ENCODE measurements at places on chromosomes 5 and 9. TPM values are rescaled to one million over a fixed set of nuclear protein-coding genes. Genes with fewer than 3 reads are reported as not detected.

GRCh38 chr5:148632255-148633066 is 21.9 kb downstream of the HTR4 start:
- no peak for DNase-seq

GRCh38 chr9:91503673-91504081 is 80.0 kb upstream of the NFIL3 start:
- DNase-seq, result no peak

RECK gene
- total RNA-seq, result 24.0 TPM

DNA sequence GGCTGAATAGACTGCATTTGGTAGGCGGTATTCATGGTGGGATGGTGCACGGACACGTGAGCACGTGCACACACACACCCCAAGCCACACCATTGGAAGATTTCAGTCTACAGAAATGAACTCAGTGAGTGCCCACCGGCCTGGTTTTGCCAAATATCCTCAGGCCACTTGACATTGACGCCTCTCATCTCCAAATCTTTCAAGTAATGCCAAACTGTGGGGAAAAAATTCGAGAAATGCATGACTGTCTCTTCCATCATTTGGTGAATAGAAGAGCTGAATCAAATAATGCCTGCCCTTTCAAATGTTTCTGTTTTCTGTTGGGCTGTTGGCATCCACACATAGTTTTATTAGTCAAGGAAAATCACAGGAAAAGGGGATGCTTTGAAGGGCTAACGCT is 182.3 kb upstream of the EFNA5 start:
- no peak for DNase-seq

- no peak for DNase-seq
Measured at GRCh38 chr5:156560002-156560401, 233.0 kb downstream of the SGCD start.
